ENCODE measurements at places on chromosomes 12 and 14.

GRCh38 chr12:120628919-120629318 lies 11.5 kb upstream of the CABP1 start:
- DNase-seq, result no peak

DNA sequence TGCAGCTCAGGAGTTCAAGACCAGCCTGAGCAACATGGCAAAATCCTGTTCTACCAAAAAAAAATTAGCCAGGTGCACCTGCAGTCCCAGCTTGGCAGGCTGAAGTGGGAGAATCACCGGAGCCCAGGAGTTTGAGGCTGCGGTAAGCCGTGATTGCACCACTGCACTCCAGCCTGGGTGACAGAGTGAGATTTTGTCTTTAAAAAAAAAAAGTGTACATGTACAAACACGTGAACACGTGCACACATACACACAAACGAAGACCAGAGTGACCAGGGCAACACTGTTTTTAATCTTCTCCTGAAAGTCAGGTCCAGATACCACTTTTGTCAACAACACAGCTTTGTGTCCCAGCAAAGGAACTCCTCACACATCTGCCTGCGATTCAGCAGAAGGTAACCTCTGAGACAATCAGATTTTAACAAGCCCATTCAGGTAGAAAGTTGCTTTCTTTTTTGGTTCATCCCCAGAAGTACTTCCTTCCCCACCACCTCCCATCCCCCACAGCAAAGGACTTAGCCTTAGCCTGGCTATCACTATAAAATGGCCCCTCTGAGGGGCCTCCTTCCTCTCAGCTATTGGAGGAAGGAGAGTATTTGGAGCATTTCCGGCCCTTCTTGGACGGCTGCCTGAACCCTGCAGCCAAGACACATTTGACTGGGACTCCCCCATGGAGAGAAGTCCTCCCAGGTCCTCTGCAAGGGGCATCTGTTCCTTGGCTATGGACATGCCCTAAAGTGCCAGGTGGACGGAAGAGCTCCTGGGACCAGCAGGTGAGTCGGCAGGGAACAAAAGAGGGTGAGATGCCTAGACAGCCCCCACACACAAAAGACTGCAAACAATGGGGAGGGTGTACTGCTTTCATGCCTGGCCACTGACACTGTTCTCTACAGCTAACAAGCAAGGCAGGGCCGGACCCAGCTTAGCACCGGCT lies 9.8 kb downstream of the CTDSP2 start:
- peak; percentile 66 for DNase-seq

GRCh38 chr14:25049568-25050268 lies at the start of gene STXBP6:
STXBP6 (minus strand) TSS chr14:25050147; CDS start chr14:24974818, 75,329 bp downstream.
- peak; percentile 91 for DNase-seq

GRCh38 chr14:90757452-90757851 lies 58.8 kb downstream of the TTC7B start:
- peak; percentile 77 for DNase-seq

GRCh38 chr14:100246809-100247428 lies 8.0 kb downstream of the YY1 start:
- DNase-seq, result no peak

GRCh38 chr14:95668235-95668772 lies 17.9 kb upstream of the TCL1B start:
- no peak for DNase-seq

GRCh38 chr12:133058203-133059113 lies 21.1 kb downstream of the ZNF84 start:
- no peak for DNase-seq

GRCh38 chr12:102215992-102216691 lies 18.5 kb upstream of the PMCH start:
- no peak for DNase-seq

- DNase-seq, result no peak
Measured at GRCh38 chr12:6295094-6295811, 15.2 kb upstream of the PLEKHG6 start.

DNA sequence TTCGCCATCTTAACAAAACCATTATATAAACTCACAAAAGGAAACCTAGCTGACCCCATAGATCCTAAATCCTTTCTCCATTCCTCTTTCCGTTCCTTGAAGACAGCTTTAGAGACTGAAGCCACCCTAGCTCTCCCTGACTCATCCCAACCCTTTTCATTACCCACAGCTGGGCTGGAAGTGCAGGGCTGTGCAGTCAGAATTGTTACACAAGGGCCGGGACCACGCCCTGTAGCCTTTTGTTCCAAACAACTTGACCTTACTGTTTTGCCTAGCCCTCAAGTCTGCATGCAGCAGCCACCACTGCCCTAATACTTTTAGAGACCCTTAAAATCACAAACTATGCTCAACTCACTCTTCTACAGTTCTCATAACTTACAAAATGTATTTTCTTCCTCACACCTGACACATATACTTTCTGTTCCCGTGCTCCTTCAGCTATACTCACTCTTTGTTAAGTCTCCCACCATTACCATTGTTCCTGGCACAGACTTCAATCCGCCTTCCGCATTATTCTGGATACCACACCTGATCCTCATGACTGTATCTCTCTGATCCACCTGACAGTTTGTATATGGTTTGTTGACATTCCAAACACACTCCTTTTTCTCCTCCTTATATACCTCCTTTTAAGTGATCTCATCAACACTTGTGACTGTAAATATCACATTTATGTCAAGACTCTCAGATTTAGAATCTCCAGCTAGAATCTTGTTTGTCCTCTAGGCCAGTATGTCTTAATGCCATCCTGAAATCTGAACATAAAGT lies 208.7 kb downstream of the KITLG start:
- no peak for DNase-seq

- no peak for DNase-seq
Measured at GRCh38 chr12:26116829-26117715, 7.8 kb downstream of the BHLHE41 start.

DNA sequence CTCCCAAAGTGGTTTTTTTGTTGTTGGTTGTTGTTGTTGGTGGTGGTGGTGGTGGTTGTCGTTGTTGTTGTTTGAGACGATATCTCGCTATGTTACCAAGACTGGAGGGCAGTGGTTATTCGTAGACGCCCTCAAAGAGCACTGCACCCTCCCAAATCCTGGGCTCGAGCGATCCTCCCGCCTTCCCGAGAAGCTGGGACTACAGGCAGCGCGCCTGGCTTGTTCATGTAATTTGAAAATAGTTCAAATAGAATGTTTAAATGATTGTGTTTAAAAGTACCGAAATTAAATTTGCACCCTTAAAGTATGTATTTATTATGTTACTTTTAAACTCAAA lies 439 bp upstream of the ANAPC5 start:
- no peak for DNase-seq

DNA sequence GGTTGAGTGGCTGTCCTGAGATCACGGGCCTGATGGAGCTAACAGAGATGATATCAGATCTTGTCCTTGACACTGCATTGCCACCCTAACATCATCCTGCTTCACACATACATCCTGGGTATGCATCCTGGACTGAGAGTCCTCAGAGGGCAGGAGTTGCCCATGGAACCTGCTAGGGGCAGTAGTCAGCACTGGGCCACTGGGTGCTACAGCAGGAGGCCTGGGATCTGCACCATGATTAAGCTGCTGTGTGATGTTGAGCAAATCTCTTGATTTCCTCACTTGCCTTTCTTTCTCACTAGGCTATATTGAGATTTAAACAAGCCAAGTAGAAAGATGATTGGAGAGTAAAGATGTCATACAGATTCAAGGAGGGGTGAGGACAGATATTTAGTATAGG lies 22.1 kb upstream of the EIF4B start:
- DNase-seq, result no peak

DNA sequence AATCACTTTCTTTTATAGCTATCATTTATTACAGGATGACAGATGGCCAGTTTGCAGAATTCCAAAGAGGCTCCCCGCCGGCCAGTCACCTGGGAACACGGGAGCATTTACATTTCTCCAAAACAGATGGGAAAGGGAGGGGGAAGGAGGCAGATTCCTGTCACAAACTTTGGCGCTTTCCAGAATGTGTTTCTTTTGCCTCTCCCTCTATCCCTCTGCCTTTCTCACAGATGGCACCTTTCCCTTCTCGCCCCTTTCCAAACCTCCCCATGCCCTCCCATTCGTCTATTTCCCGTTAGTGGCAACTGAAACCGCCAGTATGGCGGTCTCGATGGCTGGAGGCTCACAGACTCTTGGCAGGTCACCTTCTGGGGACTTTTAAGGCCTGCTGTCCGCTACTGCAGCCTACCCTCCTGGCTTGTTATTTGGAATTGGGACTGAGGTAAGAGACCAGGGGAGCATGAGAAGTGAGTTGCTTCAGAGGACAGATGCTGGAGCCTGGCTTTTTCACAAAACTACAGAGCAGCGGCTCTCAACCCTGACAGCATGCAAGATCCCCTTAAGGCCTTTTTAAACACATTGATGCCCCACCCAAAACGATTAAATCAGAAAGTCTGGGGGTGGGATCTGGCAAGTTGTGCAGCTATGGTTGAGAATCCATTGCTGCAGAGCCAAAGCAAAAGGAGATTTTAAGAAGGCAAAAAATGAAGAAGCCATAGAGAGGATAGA lies 161.5 kb upstream of the VASH1 start:
- DNase-seq, result no peak

- DNase-seq, result no peak
Measured at GRCh38 chr12:128445415-128446127, 178.6 kb downstream of the TMEM132C start.

DNA sequence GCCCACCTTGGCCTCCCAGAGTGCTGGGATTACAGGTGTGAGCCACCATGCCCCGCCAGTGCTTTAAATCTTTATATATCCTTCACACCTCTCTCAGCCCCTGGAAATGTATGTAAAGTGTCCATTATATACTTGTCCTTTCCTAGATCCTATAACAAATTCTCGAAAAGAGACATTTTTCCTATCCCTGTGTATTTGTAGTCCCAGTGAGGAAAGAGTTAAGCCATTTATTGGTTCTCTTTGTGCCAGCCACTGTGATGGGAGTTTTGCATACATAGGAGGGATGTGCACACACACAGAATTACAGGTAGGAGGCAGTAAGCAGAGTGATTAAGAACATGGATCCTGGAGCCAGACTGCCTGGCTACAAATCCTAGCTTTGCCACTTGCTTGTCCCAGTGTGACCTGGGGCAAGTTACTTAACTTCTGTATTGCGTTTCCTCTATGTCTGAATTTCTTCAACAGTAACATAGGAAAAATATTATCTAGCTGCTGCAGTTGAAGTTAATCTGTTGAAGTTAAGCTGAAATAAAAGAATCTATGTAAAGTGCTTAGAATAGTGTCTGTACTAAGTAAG lies 2.1 kb upstream of the RABGGTA start:
- DNase-seq, result no peak

GRCh38 chr12:109727039-109727723 lies 13.6 kb downstream of the FAM222A start:
- DNase-seq, result peak; percentile 88

GRCh38 chr14:102187568-102188001 lies 47.9 kb downstream of the WDR20 start:
- peak; percentile 39 for DNase-seq

GRCh38 chr12:6067152-6067916 lies 57.1 kb downstream of the VWF start:
- no peak for DNase-seq

- no peak for DNase-seq
Measured at GRCh38 chr12:18207266-18207665, 54.1 kb upstream of the PIK3C2G start.

- no peak for DNase-seq
Measured at GRCh38 chr14:46769292-46769691, 117.7 kb upstream of the RPL10L start.

GRCh38 chr12:96985515-96986362 lies 78.7 kb downstream of the NEDD1 start:
- no peak for DNase-seq

DNA sequence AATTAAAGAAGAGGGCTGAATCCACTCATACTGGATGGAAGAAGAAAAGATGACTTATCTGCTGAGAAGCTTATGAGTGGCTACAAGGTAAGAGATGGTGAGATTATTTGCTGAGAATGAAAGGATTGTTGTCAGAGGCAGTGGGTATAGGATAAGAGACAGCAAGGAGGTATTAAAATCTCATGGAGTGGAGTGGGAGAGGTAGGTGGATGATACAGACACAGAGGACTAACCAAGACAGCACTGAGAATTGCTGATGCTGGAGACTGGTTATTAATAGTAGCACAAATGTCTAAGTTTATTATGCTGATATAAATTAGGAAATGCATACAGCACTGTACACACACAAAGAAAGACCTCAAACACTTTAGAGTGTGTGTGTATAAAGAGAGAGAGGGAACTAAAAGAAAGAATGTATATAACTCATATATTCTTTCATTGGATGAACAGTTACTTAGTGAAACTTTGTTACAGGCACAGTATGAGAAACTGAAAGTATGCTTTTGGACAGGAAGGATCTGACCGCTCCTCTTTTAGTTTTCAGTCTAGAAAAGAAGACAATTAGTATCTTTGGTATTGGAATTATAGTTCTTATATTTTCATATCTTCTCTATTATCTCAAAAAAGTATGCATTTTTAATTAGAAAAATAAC lies 543.1 kb downstream of the LRFN5 start:
- no peak for DNase-seq

DNA sequence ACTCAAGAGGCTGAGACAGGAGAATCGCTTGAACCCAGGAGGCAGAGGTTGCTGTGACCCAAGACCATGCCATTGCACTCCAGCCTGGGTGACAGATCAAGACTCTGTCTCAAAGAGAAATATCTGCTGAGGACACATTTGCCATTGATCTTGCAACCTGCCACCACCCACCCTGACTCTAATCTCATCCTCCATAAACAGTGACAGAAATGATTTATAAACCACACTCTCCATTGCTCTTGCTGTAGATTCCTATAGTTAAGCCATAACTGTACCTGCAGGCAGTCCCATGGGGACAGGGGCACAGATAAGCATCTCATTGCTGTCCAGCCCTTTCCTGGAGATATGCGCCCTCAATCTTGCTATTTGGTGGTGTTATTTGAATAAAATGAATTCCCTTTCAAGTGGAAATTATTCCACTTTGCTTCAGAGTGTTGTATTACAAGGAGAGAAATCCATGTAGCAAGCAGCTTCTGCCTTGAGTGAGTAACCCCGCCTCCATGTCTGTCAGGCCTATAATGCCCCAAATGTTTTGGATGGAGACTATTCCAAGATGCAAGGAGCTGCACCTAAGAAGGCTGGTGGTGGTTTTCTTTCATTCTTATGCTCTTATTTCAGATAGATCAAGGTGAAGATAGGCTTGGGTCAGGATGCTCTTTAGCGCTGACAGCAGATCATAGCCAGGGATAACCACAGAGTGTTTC lies 3.0 kb upstream of the ZDHHC22 start:
- no peak for DNase-seq

DNA sequence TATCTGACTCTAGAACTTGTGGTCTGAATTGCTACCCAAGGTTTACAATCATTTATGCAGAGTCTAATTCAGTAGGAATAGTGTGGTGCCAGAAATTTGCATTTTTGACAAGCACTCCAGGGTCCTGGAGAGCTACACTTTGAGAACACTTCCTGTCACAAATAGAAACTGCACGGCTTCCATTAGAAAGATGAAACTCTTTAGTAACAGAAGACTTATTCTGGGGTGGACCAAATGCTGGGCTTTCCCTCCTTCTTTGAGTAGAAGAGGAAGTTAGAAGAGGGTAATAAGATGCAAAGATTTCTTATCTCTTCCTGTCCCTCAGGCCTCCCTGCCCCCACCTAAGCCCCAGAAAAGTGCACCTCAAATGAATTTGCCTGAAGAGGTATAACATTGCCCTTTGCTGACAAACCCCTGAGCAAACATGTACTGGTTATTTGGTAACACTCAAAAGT lies 28.4 kb downstream of the DGLUCY start:
- DNase-seq, result no peak
